ENCODE measurements at places on chromosomes 2 and 18.

DNA sequence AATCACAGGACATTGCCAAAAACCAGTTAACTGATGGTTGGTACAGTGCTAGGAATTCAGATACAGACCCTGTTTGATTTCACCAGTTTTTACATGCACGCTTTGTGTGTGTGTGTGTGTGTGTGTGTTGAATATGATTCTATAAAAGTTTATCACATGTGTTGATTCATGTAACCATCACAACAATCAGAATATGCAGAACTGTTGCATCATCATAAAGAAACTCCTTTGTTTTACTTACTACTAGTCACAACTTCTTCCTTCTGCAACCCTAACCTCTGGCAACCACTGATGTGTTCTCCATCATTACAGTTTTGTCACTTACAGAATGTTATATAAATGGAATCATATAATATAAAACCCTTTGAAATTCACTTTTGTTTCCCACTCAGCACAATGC, 144.8 kb upstream of the CYP26B1 start:
- DNase-seq, result no peak

GRCh38 chr2:109527079-109527478, 86.7 kb downstream of the SEPTIN10 start:
- no peak for DNase-seq

DNA sequence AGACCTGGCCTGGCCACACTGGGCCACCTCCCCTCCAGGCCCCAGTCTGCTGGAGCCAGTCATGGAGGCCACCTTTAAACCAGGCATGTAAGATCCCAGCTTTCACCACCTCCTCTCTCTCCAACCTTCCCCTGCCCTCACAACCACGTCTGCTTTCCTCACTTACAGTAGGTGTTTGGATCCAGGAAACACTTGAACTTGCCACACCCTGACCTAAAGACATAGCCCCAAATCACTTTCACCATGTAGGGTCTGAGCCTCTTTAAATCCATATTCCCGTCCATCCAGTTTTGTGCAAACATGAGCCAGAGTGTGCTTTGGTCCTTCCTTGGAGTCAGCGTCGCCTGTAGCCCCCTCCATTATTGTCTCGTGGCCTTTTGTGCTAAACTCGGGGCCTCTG, 66.8 kb downstream of the NRP2 start:
- DNase-seq, result no peak

- DNase-seq, result no peak
Observed at GRCh38 chr2:191935247-191935646, 88.4 kb upstream of the CAVIN2 start.

- DNase-seq, result no peak
Observed at GRCh38 chr18:13269013-13269280, 50.4 kb downstream of the LDLRAD4 start.

DNA sequence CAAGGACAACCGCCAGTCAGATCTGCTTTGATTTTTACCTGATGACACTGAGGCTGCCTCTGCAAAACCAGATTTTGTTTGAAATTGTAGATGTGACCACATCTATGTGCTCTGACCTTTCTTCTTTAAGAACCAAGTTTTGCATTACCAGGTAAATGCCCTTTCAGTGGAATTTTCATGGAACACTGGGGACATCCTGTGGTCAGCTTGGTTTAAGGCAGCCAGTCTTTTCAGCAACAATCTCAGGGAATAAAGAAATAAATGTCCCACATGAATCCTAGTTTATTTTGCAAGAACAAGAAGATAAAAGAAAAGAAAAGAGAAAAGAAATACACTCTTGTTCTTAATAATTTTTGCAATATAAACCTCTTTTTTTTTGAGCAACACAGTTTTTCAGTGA, 90.6 kb downstream of the POU3F3 start:
- DNase-seq, result no peak

GRCh38 chr2:146481629-146482028, 1363.2 kb upstream of the ACVR2A start:
- DNase-seq, result no peak

GRCh38 chr18:58354051-58354450, 274.8 kb downstream of the ALPK2 start:
- no peak for DNase-seq

DNA sequence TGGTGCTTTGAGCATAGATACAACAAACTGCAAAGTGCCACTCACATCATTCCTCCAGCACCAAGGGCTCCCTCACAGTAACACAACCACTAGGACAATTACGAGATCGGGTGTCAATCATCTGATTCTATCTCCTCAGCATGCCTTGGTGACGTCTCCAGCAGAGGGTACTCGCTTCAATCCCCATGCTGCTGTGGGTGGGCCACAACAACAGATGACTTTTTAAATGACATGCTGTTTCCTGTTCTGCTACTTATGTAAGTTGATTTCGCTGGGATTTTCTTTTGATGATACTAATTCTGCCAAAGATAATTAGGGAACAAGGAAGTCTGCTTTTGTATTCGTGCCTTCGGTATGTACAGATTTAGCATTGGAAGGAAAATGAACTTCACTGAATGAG, 1113.0 kb downstream of the BCL11A start:
- no peak for DNase-seq

GRCh38 chr2:228378696-228379425, 197.4 kb upstream of the SPHKAP start:
- no peak for DNase-seq

DNA sequence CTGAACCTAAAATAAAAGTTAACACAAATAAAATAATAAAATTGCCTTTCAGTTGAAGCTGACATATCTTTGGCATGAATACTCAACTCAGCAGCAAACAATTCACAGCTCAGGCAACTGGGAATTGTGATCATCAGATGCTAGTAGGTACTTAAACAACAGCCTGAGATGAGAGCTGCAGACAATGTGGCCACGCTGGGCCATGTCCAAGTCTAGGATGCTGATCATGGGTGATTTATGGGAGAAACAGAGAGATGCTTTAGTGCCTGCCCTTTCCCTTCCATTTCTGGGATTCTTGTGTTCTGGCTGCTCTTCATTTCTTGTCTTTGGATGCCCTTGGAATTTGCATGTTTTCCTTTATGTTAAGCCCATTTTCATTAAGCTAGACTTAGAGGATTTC, 212.4 kb upstream of the CWC22 start:
- no peak for DNase-seq

- DNase-seq, result no peak
Observed at GRCh38 chr2:241067501-241068135, 34.5 kb downstream of the MTERF4 start.

DNA sequence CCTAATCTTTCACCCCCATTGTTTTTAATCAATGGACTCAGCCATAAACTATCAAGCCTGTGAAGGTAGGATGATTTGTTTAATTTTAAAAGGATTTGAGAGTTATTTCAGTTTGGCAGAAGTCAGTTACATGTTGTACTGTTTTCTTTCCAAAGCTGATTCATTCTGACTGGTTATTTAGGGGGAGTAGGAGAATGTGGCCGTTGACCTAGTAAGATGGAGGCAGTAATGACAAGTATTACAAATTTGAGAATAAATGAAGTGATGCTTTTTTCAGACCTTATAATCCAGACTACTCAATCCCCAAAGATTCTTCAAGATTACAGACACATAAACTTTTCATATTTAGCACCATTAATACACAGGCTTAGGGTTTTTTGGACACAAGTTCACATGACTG, 4.3 kb downstream of the EPHA4 start:
- DNase-seq, result no peak

DNA sequence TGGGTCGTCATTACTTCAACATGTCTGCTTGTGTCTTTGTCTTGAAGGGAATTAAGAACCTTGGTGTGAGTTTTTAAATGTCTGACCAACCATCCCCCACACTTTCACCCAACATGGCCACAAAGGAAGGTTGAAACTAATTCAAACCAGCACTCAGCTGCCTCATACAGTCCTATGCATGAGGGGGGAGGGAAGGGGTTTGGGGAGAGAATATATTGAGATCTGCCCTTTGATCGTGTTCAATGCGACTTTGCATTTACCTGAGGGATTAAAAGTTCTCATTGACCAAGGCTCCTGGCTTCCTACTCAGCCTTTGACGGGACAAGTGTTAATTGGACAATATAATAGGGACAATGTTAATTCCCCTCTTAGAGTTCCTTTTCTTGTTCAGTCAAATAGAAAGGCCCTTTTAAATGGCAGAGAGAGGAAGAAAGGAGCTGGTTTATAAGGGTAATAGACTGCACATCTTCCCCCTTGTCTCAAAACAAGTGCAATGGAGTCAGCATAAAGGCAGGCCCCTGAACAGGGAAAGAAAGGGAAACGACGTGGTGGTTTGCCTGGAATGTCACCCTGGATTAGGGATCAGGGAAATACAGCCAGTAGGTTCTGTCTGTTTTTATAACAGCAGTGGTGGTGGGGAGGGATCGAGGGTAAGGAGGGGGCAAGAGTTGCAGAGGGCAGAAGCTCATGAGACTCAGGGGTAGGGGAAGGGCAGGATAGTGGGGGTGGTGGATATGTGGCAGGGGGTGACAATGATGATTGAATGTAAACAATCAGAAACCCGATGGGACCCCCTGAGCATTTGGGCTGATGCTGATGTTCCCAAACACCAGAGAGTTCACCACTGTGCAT, 198.7 kb downstream of the MYCN start:
- no peak for DNase-seq

DNA sequence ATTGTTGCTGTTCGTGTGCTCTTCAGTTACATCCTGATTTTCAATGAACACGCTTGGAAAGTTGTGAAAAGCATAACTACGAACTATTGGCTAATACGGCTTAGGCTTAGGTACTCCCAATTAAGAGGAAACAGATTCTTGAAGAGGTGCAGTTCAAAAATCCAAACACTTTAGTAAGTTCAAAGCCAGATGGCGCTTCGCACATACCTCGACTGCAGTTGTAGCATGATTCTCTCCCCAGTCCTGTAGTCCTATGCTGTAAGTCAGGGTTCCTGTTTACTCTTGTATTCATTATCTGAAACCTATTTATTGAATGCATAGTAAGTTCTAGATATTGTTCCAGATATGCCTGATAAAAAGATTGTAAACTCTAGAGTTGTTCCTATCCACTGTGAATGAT, 165.2 kb downstream of the TRIB2 start:
- DNase-seq, result no peak

- DNase-seq, result no peak
Observed at GRCh38 chr2:26561918-26562810, 79.0 kb downstream of the CIB4 start.

DNA sequence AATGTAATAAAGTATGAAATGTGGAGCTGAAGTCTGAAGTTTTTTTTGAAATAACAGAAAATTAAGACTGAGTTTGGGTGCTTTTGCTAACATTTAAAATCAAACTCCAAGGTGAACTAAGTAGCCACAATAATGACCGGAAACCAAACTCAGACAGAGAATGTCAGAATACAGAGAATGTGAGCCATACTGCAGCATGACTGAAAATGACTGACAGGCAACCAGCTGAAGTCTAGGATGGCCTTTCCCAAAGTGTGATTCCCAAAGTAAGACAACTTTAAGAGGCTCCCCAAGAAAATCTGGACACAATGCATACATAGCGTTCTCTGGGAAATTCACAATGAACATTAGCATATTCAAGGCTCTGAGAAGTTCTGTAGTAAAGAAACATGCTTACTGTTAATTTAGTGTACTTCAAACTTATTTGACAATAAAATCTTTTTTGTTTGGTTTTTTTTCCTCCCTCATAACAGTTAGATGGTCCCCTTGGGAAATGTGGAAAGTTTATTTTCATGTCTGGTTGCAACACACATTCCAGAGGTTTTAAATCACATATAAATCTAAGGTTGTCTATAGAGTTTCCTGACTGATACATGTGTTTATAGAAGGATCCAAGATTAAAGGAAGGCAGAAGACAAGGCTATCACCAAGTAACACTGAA, 28.6 kb downstream of the PLA2R1 start:
- no peak for DNase-seq

GRCh38 chr2:76678383-76679024, 843.7 kb downstream of the LRRTM4 start:
- DNase-seq, result no peak

DNA sequence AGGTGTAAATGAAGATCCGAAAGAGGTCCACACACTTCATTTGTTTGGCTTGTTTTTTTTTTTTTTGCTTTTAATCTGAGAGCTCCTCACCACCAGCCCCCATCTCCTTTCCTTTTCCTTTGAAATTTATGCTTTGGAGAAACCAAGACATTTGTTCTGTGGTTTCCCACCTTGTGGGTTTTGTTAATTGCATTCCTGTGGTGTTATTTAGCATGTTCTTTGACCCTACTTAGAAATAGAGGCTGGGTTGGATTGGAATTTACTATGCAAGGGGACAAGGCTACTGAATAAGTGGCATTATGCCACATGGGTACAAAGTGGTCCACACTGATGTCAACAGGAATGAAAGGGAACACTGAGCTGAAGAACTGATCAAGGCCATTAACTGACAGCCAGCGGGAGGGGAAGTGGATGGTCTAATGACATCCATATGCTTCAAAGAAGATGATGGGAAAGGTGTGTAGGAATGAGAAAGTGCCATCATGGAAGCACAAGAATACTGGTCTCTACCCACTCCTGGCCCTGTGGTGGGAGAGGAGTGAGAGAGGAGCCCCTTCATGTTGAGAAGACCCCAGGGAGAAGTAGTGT, 8.9 kb downstream of the CCL20 start:
- no peak for DNase-seq

DNA sequence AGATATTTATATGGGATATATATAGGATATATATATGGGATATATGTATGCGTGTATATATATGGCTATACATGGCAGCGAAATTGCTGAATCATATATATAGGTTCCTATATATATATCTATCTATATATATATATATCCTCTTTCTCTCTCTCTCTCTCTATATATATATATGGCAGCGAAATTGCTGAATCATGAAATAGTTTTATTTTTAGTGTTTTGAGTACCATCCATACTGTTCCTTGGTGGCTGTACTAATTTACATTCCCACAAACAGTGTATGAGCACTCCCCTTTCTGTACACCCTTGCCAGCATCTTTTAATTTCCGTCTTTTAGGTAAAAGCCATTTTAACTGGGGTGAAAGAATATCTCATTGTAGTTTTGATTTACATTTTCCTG, 397.6 kb upstream of the LINC00305 start:
- DNase-seq, result no peak

- DNase-seq, result no peak
Observed at GRCh38 chr2:37891846-37892435, 33.1 kb upstream of the RMDN2 start.

DNA sequence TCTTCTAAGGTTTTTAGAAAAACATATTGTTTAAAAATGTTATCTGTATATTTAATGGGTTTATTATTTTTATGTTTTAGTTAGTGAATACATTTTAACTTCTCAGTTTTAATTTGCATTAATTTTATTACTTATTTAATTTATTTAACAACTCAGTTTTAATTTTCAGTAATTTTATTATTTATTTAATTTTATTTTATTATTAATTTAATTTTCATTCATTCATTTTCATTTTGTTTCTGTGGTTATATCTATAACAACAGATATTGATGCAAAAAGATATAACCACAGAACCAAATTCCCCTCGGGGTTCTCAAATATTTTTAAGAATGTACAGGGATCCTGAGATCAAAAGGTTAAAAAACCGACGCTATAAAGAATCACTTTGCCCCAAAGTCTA, 23.0 kb downstream of the FAM237A start:
- no peak for DNase-seq
